Skin of body (tissue), 3 donors: ENCODE measurements at places on chromosomes 6 and 20. TPM values are rescaled to one million over a fixed set of nuclear protein-coding genes. Genes with fewer than 3 reads are reported as not detected.
A peak's percentile ranks its signal among the peaks of the same experiment; 100 is the strongest.

DNA sequence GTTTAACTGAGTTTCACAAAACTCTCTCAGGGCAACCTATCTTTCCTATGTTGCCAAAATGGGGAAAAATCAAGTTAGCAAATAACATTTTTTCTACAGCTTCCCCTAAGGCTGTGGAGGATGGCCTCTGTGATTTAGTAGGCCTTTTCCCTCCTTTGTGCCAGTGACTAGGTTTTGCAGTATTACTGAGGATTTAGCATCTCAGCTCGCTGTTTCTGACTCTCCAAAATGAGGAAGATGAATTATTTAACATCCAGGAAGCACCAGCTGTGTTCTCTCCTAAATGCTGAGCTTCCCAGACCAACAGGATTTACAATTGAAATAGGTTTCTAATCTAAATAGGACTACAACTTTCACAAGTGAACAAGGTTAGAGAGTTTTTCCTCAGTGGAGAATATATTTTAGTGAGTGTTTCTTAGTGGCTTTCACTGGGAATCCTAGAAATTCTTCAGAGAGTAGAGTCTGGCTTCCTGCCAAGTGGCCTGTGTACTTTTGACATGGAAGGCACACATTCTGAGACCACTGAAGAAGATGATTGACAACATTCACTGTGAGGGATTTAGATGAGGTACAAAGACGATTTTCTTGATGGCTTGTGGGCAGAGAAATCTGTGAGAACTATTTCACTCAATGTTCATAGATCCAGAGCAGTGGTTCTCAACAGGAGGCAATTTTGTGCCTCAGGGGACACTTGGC, 62.4 kb downstream of the PTCHD4 start:
- DNase-seq: no peak

GRCh38 chr6:3005077-3005476, 5.4 kb downstream of the NQO2 start:
- no peak for DNase-seq

- DNase-seq: no peak
Measured at GRCh38 chr6:15352845-15353244, 107.0 kb downstream of the JARID2 start.

DNA sequence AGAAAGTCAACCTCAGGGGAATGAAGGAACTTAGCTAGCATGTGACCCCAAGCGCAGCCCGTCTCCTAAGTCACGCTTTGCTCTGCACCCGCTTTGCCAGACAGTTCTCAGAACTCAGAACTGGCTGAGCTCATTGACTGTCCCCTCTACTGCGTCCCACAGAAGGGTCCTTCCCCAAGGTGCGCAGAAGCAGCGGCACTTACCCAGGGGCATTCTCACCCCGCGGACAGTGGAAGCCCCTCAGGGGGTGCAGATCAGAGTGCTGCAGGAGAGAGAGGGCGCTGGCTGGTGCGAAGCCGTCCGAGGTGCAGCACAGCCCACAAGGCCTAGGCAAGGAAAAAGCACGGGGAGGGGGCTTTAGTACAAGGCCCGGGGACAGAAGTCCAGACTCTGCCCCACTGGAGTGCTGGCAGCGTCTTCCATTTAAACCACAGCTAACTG, 807 bp downstream of the SNHG17 start:
- DNase-seq: no peak

DNA sequence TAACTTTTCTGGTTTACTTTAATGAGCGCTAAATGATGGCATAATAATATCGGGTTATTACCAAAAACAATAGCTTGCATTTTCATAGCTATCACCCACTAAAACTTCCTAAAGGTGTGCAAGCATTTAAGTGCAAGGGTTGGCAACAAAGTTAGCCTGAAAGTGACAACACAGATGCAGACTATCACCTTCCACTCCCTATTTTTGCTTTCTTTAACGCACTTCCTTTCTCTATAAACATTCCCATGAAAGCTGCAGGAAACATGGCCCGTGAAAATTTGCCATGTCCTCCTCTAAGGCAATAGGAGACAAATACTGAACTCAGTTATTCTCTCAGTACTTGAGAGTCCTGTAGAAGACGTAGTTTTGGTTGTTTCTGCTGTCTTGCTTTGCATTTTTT, 2.7 kb downstream of the MYCT1 start:
- DNase-seq: no peak

- no peak for DNase-seq
Measured at GRCh38 chr6:73644941-73645591, 8.7 kb downstream of the SLC17A5 start.

- DNase-seq: peak; percentile 0
Measured at GRCh38 chr6:109671733-109672132, 19.3 kb downstream of the AK9 start.

- DNase-seq: no peak
Measured at GRCh38 chr6:21710216-21710615, 116.7 kb downstream of the SOX4 start.

DNA sequence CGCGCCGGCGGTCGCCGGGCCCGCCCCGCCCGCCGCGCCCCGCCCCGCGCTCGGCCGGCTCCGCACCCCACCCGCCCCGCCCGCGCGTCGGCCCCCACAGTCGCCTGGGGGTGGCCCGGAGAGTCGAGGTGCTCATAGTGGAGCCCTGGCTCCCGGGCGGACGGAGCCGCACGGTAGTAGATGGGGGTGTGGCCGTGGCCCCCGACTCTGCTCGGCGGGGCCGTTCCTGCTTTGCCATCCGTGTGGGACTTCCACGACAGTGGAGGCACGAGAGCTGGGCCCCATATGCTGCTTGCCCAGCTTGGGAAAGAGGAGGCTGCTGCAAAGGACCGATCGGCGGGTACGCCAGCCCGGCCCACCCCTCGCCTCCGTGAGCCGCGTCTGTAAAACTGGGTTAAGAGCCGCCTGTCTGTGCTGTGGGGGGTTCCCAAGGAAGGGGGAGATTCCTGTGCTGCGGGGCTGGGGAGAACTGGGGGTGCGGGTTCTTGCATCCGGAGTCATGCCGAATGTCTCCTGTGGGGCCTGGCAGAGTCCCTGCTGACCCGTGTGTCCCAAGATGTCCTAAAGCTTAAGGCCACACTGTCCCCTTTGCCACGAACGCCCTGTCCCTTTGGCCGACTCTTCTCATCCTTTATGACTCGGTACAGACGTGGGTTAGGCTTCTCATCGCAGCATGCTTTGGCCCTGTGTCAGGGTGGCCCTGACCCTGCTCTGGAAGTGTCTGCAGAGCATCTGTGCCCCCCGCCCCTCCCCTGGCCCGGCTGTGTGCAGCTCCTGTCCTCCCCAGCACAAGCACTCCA, at the start of gene OPRL1:
Gene OPRL1, plus strand, starts transcription at position 70 of the 800 bp plus-strand sequence. CDS start 12,639 bp downstream, outside the sequence.
- no peak for DNase-seq

DNA sequence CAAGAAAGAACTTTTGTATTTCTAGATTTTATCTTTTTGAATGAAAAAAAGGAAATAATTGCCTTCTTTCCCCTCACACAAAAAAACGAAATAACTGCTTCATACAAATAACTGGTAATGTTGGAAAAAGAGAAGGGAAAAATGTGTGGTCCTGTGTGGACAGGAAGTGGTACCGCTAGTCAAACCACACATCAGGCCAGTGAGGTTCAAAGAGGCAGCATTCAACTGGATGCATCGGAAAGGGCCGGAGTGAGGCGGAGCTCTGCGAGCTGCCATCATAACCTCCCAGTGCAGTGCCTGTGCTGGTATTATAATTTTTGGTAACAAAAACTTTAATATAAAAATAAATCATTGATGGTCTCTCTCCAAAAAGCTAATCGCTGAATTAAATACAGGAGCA, 111.2 kb downstream of the IRF4 start:
- DNase-seq: no peak

GRCh38 chr6:56730663-56731529, 88.2 kb upstream of the DST start:
- DNase-seq: no peak

GRCh38 chr20:24968278-24968800, 19.3 kb downstream of the CST7 start:
- DNase-seq: no peak

GRCh38 chr6:131946404-131946991, 4.7 kb downstream of the CCN2 start:
- no peak for DNase-seq

DNA sequence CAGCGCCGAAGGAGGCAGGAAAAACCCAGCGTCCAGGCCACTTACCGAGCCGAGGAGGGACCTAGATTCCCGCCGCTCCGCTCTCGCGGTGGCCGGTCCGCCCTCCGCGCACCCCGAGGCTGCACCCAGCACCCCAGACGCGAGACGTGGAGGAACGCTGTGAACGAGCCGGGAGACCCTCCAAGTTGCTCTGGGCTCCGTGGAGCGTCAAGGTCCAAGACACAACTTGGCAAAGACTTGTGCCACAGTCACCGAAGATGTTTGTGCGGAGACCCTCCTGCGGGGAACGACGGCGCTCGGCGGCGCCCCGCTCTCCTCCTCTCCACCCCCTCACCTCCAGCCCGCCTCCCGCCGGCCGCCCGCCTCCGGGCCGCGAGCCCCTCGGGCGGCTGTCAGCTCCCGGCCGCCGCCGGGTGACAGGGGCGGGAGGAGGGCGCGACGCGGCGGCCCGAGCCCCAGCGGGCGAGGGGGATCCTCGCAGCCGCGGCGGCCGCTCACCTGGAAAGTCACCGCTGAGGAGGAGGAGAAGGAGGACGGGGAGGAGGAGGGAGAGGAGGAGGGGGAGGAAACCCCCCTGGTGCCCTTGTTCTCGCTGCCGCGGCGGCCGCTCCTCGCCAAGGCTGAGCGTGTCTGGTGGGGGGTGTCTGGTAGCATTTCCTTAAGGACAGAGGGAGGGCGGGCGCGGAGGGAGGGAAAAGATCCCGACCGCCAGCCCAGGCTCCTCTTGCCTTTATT, 637 bp upstream of the HIVEP2 start:
- DNase-seq: peak; percentile 55

DNA sequence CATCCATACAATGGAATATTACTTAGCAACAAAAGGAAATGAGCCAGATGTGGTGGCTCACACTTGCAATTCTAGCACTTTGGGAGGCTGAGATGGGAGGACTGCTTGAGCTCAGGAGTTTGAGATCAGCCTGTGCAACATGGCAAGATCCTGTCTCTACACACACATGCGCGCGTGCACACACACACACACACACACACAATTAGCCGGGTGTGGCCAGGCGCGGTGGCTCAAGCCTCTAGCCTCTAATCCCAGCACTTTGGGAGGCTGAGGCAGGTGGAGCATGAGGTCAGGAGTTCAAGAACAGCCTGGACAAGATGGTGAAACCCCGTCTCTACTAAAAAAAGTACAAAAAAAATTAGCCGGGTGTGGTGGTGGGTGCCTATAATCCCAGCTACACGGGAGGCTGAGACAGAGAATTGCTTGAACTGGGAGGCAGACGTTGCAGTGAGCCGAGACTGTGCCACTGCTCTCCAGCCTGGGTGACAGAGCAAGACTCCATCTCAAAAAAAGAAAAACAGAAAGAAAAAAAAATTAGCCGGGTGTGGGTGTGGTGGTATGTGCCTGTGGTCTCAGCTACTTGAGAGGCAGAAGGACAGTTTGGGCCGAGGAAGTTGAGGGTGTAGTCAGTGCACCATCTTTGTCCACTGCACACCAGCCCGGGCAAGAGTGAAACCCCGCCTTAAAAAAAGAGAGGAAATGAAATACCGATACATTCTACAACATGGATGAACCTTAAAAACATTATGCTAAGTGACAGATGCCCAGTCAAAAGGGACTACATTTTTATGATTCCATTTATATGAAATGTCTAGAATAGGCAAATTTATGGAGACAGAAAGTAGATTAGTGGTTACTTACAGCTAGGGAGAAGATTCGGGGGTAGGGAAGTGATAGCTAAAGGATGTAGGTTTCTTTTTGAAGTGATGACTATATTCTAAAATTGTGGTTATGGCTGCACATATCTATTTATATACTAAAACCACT, 52.5 kb downstream of the RBL1 start:
- DNase-seq: no peak

DNA sequence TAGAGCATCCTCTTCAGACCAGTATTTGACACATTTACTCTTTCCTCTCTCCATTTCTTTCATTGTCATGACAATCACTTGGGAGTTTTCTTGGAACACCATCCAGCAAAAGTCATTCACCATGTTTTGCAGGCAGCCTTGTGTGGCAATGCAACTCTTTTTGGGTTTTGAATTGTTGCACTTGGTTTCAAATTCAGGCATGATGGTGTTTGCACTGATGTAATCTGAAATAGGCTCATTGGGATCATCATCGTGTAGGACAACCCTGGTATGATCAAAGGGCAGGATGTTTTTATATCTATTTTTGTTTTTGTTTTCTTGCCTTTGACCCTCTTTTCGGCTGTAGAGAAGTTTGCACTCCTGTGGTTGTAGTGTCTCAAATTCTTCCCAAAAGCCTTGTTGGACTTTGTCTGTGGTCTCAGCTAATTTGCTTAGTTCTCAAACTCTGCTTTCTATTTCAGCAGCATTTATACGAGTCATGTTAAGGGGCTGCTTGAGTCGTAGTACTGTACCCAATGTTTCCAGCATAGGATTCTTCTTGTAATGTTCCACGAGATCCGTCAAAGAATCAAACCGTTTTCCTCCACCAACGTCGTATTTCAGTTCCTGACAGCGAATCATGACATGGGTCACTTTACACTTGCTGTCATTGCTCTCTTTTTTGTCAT, 160.8 kb upstream of the TNFAIP3 start:
- no peak for DNase-seq

DNA sequence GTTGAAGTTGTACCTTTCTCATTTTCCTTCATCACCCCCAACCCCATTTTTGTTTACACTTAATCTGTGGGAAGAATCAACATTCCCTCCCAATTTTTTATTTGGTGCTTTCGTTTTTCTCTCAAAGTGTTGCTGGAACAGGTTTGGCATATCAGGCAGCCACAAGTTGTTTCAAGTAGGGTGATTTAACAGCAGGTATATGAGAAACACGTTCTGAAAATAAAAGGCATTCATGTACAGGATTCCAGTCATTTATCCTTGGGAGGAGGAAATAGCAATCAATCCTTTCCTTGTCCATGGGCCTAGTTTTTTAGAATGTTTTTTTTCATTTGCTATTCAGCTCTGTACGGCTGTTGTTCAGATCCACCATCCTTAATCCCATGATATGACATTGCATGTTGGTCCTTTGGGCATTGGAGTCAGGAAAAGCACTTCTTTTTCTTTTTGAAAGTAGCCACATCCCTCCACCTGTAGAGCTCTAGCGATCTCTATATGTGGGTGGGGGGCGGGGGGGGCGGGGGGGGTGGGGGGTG, 120.2 kb downstream of the JARID2 start:
- peak; percentile 14 for DNase-seq

DNA sequence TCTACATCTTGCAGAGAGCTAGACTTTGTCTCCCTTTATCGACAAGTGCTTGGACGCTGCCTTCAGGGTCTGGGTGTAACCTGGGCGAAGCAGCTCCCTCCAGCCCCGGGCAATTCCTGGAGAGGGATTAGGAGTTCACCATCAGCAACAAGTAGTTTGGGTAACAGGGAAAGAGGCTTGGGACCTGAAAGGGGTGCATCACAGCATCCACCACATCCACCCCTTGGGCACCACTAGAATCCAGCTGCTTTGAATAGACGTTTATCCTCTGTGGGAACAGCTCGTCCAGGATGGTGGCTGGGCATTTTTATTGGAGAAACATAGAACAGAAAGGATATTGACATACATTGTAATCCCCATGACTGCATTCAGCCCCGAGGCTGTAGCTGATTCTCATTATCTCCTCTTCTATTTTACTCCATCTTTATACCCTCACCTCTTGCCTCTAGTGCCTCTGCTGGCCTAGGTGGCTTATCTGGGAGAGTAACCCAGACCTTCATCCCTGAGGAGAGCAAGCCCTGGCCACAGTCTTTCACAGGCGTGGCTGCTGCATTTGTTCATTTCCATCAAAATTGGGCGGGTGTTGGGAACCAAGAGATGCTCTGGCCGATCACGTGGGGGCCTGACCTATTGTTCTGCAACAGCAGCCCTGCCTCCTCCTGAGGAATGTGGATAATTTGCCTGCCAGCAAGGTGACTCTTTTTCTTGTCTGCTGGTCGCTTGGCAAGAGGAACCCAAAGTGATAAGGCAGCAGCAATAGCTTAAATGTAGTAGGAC, 109.2 kb upstream of the RALGAPA2 start:
- DNase-seq: no peak

Gene LY6G6F
- total RNA-seq: not detected

Gene CARMIL1
- total RNA-seq: 17.9 TPM

Gene DAAM2
- 32.2 TPM for total RNA-seq
